ENCODE measurements at places on chromosomes 16 and 17. TPM values are rescaled to one million over a fixed set of nuclear protein-coding genes. Genes with fewer than 3 reads are reported as not detected.

The KNOP1 gene
- polyA plus RNA-seq, result 10.4 TPM

GRCh38 chr17:57811638-57812280 lies 38.1 kb downstream of the MRPS23 start:
- no peak for DNase-seq

GRCh38 chr16:66428682-66429251 lies 1.7 kb downstream of the BEAN1 start:
- DNase-seq, result no peak

The RNF112 gene
- 0.92 TPM for polyA plus RNA-seq

The BAIAP2 gene
- 17.2 TPM for polyA plus RNA-seq

Measured in sigmoid colon (tissue), 7 donors.